ENCODE measurements at places on chromosomes 1 and 21.

DNA sequence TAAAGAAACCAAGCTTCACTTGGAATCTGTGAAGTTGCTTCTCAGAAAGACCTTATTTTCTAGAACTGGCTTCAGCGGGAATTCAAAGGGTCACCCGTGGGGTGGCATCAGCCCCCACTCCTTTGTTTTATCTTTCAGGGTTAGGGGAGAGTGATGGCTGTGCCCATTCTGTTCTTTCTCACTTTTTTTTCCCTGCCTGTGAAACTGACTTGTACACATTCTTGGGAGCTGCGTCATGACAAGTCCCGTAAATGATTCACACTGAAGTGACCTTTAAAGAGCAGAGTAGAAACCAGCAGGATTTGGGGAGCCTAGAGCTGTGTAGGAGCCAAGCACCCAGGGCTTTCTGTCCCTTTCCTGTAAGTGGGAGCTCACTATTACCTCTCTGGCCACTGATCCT lies 43.8 kb downstream of the SLC44A3 start:
- DNase-seq, result no peak

- no peak for DNase-seq
These were observed 22.8 kb downstream of the NEK7 start for GRCh38 chr1:198179556-198179981.

DNA sequence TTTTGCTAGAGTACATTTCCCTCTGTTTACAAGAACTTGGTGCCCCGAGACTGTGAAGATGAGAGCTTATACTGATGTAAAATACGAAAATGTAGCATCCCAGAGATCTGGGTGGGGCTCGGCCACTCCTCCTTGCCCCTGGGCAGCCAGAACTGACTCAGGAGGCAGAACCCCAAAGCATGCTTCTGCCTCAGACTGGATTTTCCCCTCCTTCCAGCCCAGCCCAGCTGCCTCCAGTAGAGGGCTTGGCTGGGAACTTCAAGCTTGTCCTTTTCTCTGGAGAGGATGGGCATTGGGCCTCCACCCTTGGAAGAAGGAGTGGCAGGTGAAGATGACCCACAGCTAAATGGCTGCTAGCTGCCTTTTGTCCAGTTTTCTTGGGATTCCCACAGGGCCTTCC lies 24.3 kb upstream of the BTG2 start:
- no peak for DNase-seq

GRCh38 chr1:41242342-41243078 lies 404 bp upstream of the SCMH1 start:
- DNase-seq, result no peak

GRCh38 chr21:44872649-44873355 lies 688 bp downstream of the PTTG1IP start:
- DNase-seq, result no peak

DNA sequence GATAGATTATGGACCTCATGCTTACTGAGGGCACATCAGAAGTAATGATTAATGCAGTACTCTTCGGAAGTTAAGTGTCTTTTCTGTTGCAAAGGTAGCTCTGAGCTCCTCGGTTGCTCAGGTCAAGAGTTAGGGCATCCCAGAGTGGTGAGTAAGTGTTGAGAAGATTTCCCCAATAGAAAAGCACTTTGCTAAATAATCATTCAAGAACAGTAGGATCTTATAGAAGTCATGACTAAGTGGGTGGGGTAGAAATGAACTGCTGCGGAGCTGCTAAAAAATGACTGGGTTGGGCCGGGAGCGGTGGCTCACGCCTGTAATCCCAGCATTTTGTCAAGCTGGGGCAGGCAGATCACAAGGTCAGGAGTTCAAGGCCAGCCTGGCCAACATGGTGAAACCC lies 648.6 kb upstream of the CAMK1G start:
- DNase-seq, result no peak

DNA sequence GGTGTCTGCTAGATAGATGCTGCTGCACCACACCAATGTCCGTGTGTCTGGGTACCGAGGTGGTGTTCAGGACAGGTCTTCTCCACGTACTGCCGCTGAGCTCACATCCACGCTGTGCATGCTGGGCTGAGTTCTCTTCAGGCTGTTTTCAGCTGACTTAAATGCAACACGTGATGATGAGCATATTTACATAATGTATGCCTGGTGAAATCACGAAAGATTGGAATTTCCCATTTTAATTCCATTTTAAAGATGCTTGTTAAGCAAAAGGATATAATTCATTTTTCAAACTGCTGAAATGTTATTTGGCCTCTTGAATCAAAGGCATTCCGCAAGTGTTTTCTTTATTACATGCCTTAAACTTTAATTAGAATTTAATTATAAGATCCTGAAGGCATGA lies 107.9 kb downstream of the FGGY start:
- DNase-seq, result no peak

DNA sequence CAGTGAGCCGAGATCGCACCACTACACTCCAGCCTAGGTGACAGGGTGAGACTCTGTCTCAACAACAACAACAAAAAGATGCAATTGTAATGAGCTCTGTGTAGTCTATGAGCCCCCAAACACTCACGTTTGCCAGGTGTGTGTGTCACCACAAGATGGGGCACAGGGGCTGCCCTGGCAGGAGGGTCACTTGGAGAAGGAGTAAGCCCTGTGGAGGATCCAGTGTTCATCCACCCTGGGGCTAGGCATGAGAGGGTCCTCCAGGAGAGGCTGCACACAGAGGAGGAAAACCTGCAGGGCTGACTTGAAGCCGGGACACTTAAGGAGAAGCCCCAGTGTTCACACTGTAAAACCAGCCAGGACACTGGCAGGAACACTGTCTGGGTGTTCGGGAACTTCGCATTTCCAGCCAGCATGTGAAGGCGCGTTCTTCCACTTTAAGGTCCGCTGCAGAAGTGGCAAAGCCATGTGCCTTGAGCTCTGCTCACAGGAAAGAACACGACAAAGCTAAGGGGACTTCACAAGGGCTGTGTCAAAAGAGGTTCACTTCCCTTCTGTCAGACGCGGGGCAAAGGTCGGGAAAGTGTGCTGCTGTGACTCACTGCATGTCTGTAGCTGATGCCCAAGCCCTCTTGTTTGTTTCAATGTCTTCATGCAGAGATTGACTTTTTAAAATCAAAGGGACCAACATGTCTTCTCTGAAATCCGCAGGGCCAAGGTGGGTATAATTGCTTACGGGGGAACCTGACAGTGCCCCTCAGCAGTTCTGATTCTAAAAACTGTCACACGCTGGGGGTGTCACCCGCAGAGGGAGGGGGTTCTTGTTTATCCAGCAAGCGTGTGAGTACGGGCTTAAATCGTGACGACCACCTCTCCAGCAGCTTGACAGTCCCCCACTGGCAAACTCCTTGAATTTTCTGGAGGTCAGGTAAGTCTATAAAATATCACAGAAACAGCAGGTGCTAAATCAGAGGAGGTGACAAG lies 102.8 kb downstream of the RIPK4 start:
- no peak for DNase-seq

- no peak for DNase-seq
These were observed 338.3 kb downstream of the LTN1 start for GRCh38 chr21:28654406-28654805.

GRCh38 chr1:22741118-22741517 lies 30.5 kb downstream of the EPHB2 start:
- DNase-seq, result no peak

GRCh38 chr1:5643360-5644107 lies 348.7 kb downstream of the NPHP4 start:
- DNase-seq, result no peak

DNA sequence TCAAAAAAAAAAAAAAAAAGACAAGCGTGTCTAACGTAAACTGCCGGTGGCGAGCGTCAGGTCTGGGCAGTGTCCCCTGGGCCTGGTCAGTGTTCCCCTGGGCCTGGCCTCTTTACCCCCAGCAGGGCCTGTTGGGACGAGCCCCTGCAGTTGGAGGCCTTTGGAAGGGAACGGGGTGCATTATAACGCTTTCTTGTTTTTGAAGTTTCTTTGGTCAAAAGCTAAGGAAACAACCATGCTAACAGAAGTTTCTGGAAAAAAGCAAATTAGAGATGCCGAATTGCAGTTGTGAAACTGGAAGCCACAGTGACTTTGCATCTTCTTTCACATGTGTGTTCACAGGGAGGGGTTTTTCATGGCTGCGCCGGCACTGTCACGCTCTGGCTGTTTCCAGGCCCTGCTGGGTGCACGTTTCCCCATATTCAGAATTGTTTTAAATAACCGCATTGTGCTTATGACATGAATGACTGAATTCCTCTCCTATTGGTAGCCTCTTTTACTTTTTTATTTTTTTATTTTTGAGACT lies 16.0 kb downstream of the RRP1 start:
- DNase-seq, result no peak

DNA sequence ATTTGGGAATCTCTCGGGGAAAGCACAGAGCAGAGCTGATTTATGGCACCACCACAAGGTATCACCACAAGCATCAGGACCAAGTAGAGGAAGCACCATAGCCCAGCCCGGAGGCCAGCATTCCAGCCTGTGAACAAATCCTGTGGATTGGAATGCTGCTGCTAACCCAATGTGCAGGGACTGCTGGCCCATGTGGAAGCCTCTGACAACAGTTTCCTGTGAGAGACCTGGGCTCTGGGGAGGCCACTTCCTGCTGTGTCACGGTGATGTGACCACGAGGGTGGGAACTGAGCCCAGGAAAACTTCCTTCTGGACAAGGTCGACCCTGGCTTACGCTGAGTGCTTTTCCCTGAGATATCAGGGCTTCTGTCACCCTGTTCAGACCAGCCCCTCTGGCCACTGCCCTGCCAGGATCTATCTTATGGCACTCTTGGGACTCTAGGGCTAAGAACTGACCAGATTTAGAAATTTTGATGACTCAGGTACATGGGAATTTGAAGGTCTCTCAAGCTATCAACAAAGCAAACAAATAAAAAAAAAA lies 88.3 kb upstream of the NGF start:
- no peak for DNase-seq

DNA sequence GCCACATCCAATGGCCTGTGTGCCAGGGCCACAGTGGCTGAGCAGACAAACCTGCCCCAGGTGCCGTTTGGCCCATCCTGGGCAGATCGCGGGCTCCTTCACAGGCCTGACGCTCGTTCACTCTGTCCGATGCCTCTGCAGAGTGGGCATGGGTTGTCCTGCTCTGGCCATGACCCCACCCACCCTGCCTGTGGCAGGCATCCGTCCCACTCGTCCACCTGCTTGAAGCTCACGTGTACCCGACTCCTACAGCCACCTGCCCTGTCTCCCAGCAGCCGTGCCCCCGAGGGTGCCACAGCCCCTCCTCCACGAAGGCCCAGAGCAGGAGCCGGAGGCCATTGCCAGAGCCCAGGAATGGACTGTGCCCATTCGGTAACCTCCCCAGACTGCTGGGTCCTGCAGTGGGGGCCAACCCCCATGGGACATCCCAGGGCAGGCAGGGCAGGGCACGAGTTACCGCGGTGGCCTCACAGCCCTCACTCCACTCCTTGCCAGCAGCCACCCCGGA lies 41.9 kb downstream of the TRIM11 start:
- no peak for DNase-seq

DNA sequence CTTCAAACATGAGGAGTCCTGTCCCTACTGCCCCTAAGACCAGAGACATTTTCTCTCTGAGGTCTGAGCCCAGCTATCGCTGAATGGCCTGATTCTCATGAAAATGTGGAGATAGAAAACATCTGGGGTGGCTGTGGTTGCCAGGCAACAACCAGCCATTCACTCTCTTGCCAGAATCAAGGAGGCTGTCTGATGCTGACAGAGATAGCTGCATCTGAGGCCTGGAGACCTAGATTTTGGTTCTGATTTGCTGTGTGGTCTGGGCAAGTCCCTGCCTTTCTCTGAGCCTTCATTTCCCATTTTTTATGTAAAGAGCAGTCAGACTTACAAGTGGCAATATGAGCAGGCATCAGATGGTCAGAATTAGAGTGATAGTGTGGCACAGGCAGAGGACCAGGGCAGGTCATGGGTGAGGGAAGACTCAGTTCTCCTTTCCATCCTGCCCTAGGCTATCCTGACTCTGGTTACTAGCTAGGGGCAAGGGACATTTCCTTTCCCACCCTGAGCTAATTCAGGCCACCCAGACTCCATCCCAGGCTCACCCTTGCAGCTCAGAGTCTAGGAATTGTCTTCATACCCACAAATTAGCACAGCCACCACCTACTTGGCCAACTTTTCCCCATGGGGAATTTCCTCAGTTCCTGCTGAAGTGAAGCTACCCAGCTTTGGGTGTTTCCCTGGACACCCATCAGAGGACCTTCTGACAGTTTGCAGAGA lies 20.0 kb upstream of the RNF19B start:
- no peak for DNase-seq

GRCh38 chr21:29365661-29366265 lies 67.0 kb downstream of the BACH1 start:
- no peak for DNase-seq

DNA sequence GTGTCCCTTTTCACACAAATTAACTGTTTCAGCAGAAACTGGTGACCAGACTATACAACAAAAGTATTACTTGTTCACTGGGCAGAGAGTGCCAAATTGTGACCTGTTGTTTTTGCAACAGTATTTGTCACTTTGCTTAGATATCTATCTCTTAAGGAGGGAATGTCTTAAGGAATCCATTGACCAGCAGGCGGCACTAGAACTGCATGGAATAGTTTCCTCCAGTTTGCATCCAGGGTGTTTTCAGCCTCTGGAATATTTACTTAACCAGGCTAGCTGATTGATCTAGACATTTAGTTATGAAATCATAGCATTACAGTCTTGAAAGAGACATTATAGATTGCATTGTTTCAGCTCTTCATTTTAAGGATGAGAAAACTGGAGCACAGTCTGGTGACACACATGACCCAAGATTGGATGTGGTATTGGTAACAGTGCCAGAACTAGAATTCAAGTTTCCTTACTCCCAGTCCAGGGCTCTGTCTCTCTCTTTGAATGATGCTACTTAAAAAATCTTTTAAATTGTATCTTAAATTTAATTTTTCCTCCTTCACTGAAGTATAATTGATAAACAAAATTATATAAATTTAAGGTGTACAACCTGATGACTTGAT lies 16.9 kb downstream of the RPTN start:
- no peak for DNase-seq

DNA sequence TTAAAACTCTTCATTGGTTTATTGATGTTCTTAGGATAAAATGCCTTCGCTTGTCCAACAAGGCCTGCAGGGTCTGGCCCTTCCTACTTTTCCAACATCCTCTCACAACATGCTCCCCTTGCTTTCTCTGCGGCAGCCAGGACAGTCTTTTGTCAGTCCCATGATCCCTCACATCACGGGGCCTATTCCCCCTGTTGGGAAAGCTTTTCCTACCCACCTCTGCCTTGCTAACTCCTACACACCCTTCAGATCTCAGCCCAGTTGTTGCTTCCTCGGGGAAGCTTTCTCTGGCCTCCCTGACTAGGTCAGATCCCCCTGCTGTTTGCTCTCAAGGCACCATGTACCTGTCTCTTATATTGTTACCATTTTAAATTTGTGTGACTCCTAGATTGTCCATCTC lies 19.0 kb downstream of the DLGAP3 start:
- no peak for DNase-seq

DNA sequence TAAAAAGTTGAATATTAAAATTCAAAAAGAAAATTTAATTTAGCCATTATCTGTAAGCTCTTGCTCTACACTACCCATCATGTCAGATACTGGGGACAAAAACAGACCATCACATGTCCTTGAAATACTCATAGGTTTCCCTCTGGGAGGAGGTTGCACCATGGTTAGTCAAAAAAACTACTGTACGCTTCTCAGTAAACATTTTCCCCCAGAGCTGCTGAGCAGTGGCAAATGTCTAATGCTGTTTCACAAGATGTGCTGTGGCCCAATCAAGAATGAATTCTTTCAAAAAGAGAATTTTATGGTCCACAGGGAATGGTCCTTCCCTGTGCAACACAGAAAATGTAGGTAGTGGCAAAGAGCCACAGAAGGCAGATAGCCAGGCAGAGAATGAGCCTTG lies 6.1 kb downstream of the SLC25A24 start:
- no peak for DNase-seq

Data from stimulated activated CD8-positive, alpha-beta memory T cell treated with anti-CD3 and anti-CD28 coated beads, Interleukin-7, amount 100 ng/mL, for 48 hours (primary cell).